ENCODE measurements at places on chromosomes 2 and 18. TPM values are rescaled to one million over a fixed set of nuclear protein-coding genes. Genes with fewer than 3 reads are reported as not detected.

The ITPRID2 gene
- total RNA-seq = 13.5 TPM

- H3K27ac ChIP-seq = no peak overlapping the region
- no peak overlapping the region for H3K4me3 ChIP-seq
- peaks cover 25% of the 10 kb centered on the region for H3K4me1 ChIP-seq
- no peaks in the 10 kb centered on the region for H3K36me3 ChIP-seq
Measured at GRCh38 chr18:58844871-58845270, 19.8 kb upstream of the ZNF532 start.

GRCh38 chr2:158603986-158604385 lies 147.2 kb downstream of the PKP4 start:
- no peak overlapping the region for H3K27ac ChIP-seq
- H3K4me3 ChIP-seq = no peak overlapping the region
- H3K27me3 ChIP-seq = no peaks in the 10 kb centered on the region
- DNase-seq = no peak

DNA sequence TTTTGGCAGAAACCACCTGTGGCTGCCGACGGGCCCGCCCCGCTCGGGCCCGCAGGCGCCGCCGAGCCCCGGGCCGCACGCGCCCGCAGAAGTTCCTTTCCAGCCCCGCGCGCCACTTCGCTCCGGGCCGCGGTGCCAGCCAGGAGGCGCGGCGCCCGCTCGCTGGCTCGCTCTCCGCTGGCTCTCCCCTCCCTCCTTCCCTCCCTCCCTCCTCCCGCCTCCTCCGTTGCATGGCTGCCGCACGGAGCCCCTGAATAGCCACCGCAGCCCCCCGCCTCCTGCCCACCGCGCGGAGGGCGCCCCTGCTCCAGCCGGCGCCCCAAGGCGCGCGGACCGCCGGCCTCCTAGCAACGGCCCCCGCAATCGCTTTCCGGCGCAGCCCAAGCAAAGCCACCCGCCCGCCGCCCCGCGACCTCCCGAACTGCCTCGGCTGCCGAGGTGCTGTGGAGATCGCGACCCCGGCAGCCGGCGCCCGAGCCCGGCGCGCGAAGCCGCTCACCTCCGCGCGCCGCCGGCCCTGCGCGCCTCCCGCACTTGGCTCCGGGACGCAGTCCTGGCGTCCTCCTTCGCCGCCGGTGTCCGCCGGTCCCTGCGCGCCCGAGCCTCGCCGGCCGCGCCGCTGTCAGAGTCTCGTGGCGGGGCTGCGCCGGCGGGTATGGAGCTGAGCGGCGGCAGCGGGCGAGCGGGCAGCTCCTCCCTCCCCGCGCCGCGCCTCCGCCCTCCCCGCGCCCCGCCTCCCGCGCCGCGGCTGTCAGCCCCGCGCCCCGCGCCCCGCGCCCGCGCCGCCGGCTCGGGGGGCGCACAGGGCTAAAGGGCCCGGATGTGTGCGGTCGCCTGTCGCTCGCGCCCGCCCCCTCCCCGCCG lies at the start of gene ZBTB7C:
ZBTB7C (minus strand) TSS at position 657 of the 864 bp plus-strand sequence.
- peaks cover 2% of the 10 kb centered on the region for H3K4me1 ChIP-seq
- no peak within 1 kb of the TSS for H3K27ac ChIP-seq
- DNase-seq = no peak
- no peaks in the 10 kb centered on the region for H3K36me3 ChIP-seq
- H3K27me3 ChIP-seq = peaks cover 21% of the 10 kb centered on the region

- no peaks in the 10 kb centered on the region for H3K27me3 ChIP-seq
- no peak for DNase-seq
- no peak overlapping the region for H3K27ac ChIP-seq
- H3K36me3 ChIP-seq = no peaks in the 10 kb centered on the region
- H3K4me1 ChIP-seq = no peaks in the 10 kb centered on the region
Measured at GRCh38 chr2:82790206-82791021, 1668.7 kb downstream of the SUCLG1 start.
